ENCODE measurements at places on chromosomes 16 and 17.

GRCh38 chr17:37146086-37147064 lies 197.6 kb downstream of the AATF start:
- no peak for DNase-seq

- no peak for DNase-seq
Observed at GRCh38 chr17:33318241-33318640, 25.1 kb upstream of the ASIC2 start.

DNA sequence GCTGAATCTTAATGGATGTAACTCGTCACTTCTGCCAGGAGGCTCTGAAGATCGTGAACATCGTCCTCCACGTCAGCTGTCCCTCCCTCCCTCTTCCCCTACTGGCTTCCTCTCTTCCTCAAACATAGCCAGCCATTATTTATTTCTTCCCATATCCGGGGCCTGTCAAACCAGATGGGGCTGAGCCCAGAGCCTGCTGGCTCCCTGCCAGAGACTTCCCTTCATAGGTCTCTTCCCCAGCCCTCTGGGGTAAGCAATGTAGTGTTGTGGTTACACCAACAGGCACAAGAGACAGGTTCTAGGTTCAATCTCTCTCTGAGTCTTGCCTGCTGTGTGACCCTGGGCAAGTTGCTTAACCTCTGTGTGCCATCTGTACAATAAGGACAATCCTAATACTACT lies 40.1 kb upstream of the ZFP90 start:
- DNase-seq, result no peak

DNA sequence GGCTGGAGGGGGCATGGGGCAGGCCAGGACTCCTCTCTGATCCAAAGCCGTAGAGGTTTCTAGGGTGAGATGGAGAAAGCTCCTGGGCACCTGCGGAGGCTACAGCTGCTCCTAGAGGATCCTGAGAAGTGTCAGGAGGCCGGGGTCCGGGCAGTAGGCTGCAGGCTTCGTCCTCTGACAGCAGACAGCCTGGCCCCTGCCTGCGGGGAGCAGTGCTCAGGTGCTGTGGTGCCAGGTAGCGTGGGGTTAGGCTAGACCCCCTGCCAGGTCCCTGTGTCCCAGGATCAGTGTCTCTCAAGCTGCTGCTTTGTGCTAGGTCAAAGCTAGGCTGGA lies 1.5 kb upstream of the MRPS34 start:
- DNase-seq, result no peak

GRCh38 chr17:28669918-28670317 lies 7.9 kb downstream of the SUPT6H start:
- DNase-seq, result no peak

DNA sequence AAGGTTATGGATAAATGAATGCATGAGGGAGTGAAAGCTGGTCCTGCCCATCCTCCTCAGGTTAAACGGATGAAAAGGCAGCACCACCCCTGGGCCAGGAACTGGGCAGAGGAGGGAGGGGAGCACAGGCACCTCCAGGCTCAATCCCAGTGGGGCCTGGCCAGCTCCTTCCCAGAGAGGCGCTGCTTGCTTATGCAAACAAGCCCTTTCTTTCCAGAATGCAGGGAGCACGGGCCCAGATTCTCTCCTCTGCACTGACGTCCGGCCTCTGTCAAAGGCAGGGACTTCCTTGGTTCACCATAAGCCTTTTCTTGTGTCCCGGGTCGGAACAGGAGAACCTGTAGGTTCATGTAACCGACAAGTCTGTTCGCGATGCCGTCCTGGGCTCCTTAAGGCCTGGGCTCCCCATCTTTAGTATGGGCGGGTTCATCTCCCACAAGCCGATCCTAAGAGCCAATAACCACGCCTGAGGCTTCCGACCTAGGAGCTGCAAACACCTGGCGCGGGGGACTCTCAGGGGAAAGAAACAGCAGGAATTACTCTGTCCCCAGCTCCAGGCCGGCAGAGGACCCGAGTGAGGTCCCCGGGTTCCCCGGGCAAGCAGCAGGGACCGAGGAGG lies 16.3 kb downstream of the ENPP7 start:
- DNase-seq, result no peak

DNA sequence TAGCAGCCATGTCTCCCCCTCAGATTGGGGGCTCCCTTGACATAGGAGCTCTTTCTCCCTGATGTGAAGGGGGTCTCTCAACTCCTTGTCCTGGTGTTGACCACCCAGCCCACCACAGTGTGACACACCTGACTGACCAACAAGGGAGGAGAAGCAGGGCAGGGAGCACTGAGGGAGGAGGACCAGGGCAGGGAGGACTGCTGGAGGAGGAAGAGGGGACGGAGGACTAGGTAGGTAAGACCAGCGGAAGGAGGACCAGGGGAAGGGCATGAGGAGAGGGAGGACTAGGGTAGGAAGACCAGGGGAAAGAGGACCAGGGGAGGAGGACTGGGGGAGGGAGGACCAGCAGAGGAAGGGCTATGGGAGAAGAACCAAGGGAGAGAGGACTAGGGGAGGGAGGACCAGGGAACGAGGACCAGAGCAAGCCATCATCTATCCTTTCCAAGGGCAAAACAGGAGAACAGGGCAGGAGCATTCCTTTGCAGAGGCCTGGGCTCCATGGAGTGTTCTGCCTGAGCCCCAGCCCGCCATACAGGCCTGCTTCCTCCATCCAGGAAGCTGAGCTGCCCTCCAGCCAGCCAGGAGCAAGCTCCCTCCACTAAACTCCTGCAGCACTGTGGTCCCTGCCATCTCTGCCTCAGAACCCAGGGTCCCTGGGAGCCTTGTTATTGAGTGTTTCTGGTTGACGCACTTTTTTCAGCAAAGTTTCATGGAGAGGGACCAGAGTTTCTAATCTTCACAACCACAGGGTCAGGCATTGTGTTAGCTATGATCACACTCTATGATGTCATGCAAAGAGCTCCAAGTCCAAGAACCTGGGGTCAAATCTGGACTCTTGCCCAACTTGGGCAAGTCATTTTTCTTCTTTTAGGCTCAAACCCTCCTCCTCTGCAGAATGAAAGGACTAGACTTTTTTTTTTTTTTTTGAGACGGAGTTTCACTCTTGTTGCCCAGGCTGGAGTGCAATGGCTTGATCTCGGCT lies 15.4 kb upstream of the KRT17 start:
- no peak for DNase-seq

DNA sequence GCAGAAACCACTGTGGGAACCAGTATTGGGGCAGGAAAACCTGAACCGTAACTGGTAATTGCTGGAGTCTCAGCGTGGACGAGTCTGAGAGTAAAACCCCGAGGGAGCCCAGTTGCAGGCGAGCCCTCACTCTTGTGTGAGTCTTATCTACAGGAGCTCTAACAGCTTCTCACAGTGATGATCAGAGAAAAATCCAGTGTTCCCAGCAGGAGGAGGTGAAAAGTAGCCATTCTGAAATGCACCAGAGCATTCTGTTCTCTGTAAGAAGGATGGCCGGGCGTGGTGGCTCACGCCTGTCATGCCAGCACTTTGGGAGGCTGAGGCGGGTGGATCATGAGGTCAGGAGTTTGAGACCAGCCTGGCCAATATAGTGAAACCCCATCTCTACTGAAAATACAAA lies 161.2 kb downstream of the COPRS start:
- DNase-seq, result no peak

GRCh38 chr16:2246301-2246885 lies 5.0 kb downstream of the ECI1 start:
- DNase-seq, result no peak

All from smooth muscle cell of the brain vasculature (primary cell).